Activated gamma-delta T cell treated with Interleukin-2 at 50 U/mL for 16 hours (primary cell): ENCODE measurements at places on chromosomes 6 and 20.
A peak's percentile ranks its signal among the peaks of the same experiment; 100 is the strongest.

GRCh38 chr20:57826666-57827287 lies 117.0 kb upstream of the PMEPA1 start:
- no peak for DNase-seq

DNA sequence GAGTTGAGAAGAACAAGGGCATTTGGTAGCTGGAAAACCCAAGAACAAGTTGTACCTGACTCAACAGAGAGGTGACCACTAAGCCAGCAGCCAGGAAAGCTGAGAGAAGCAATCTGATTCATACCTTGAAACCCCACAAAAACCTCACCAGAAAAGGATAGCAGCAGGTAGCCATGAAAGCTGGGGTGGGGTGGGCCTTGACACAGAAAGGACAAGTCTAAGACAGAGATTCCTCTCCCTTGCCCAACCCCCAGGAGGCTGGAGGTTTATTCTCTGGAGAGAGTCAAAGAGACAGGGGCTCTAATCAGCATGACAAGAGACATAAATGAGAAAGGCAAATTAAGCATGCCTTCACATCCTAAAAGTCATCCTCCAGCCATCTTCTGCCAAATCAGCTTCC lies 151.7 kb upstream of the DST start:
- no peak for DNase-seq

DNA sequence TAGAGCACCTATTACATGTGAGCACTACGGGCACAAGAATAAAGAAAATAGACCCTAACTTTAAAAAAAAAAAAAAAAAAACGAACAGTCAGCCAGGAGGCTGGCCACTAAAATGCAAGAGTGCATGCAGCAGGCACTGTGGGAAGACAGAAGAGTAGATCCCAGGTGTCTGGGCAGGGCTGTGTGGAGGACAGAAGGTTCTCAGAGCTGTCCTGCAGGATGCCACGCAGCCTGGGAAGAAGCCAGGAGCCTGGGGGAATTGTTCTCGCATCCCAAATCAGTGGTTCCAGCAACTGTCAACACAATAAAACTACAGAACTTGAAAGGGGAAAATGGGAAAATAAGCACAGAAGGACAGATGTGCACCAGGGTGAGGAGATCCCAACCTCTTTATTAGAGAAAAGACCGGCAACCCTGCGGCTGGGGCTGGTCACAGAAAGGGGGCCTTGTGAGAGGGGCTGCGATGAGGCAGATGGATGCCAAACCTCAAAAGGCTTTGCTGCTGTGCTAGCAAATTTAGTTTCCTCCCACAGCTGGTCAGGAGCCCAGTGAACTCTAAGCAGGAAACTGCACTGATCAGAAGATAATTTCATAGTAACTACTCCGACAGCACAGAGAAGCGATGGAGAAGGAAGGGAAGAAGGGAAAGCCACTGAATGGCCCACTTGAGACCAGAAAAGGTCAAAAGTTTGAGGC lies 30.9 kb downstream of the MAP3K5 start:
- DNase-seq, result peak; percentile 11

DNA sequence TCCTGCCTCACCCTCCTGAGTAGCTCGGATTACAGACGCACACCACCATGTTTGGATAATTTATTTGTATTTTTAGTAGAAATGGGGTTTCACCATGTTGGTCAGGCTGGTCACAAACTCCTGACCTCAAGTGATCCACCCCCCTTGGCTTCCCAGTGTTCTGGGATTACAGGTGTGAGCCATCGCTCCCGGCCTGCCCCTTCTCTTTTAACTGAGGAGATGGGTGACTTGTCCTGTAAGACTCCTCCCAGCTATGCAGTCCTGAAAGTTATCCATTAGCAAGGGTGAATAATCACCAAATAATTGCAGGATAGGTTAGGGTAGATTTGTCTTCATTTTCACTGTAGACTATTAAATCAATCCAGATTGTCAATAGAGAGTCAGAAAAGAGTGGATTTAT lies 40.5 kb upstream of the JARID2 start:
- no peak for DNase-seq

GRCh38 chr6:35084041-35084491 lies 57.1 kb downstream of the TCP11 start:
- DNase-seq, result no peak

- DNase-seq, result no peak
Measured at GRCh38 chr6:29999416-29999815, 57.1 kb downstream of the HLA-A start.

DNA sequence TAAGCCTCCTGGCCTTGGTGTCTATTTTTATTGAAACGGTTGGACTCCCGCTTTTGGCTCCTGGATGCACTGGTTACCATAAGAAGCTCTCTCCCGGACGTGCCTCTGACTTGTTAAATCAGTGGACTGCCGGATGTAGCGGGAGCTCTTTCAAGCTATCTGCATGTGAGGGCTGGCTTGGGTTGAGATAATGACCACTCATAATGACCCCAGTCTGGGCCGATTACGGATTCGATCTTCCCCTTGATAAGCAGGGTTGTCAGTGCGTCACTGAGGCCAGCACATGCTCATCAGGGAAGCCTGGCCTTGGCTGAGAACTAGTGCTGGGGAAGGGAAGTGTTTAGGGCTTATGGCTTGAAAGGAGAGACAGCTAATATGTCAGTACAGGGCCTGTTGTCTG lies 528.1 kb downstream of the CDH26 start:
- DNase-seq, result no peak

- no peak for DNase-seq
Measured at GRCh38 chr6:15539722-15540270, 123.0 kb downstream of the DTNBP1 start.

- no peak for DNase-seq
Measured at GRCh38 chr6:17635568-17635967, 35.5 kb downstream of the FAM8A1 start.
